ENCODE measurements at places on chromosomes 7 and 10.

DNA sequence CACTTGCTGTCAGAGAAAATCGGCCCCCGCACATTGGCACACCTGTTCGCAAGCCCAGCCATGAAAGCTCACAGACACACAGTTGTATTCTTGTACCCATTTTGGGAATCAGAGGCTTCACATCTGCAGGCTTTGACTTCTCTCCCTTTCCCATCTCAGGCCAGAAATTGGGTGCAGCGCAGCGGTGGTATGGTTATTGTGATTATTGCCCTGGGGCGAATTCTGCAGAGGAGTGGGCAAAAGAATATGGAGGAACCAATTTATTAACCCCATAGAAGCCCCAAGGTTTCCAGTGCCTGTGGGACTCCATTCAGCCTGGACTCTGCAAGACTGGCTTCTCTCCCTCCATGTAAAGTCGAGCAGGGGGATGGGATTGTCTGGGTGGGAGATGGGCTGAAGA lies 14.0 kb downstream of the TLX1 start:
- no peak for DNase-seq

GRCh38 chr10:129844216-129844766 lies 119.8 kb downstream of the EBF3 start:
- DNase-seq, result no peak

DNA sequence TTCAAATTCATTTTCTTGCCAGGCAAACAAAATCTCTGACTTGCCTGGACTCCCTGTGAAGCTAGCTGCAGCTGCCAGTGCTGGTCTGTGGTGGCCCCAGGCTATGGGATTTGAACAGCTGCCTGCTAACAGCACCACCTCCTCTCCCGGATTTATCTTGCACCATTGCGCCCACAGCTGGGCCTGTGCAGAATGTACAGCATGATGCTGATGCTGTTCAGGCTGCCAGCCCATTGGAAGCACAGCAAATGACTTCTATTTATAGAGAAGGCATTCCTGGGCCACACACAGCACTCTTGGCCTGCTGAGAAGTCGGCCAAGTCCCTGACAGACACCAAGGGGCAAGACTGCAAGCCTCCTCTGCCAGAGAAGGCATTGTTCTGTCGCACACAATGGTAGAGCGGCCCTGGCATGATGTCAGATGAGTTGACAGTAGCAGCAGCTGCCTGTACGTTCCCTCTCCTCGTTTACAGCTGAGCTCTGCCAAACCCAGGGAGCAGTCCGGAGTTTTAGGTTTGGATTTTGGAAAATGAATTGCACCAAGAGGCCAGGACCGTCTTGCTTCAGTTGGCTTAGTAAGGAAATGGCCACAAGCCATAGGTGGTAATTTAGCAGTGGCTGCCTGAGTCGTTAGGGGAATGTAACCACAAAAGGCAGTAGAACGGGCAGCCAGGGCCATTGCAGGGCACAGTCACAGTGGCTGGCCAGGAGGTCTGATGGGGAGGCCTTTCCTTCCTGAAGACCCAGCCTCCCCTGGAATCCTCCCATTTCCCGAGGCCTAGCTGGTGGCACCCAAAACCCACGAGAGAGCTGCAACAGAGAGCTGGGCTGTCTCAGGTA lies 38.5 kb downstream of the MTURN start:
- peak; percentile 68 for DNase-seq

DNA sequence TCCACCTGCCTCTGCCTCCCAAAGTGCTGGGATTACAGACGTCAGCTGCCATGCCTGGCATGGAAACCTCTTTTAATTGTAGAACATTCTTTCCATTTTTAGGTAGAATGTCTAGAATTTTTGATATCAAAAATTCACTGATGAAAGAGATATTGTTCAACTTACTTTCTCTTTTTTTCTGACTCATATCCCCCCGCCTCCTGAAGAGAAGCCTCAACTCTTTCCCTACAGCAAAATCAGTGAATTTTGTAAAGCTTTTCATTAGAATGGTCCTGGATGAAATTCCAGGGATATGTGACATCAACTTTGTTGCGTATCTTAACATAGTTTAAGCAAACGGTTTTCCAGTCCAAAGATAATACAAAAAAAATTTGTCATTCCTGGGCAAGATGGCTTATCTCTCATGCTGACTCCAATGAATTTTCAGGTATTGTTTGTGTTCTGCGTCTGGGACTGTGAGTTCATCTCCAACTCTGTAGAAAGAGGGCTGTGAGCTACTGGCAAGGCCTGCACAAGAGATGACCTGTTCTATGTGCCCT lies 256.8 kb downstream of the BMPER start:
- no peak for DNase-seq

GRCh38 chr10:106826716-106827115 lies 337.8 kb downstream of the SORCS1 start:
- no peak for DNase-seq

- DNase-seq, result no peak
Measured at GRCh38 chr7:105647591-105647990, 66.3 kb upstream of the EFCAB10 start.

DNA sequence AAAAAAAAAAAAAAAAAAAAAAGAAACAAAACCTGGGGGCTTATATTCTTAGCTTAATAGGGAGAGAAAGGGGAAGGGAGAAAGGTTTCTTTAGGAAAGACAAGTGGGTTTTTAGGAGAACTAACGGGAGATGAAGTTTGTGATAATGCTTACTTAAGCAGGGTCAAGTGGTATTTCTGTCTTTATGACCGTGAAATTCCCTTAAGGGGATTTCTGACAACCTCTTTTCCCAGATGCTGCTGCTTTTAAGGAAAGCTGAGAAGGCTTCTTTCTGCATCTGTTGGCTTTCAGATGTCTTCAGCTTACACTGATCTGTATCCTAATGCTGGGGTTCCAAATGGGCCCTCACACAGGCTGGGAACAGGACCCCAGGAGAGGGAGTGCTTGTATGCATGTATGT lies 42.6 kb downstream of the ADAMTS14 start:
- DNase-seq, result no peak

GRCh38 chr10:18651324-18652007 lies at the start of gene NSUN6:
TSS of gene NSUN6 (minus strand) at chr10:18651587. CDS start at chr10:18651203, 384 bp downstream.
- DNase-seq, result peak; percentile 97

GRCh38 chr10:22766693-22767092 lies 52.3 kb upstream of the PIP4K2A start:
- no peak for DNase-seq

- DNase-seq, result no peak
Measured at GRCh38 chr7:72409638-72410015, 2.5 kb downstream of the CALN1 start.

GRCh38 chr10:1724921-1725488 lies 12.3 kb downstream of the ADARB2 start:
- no peak for DNase-seq

DNA sequence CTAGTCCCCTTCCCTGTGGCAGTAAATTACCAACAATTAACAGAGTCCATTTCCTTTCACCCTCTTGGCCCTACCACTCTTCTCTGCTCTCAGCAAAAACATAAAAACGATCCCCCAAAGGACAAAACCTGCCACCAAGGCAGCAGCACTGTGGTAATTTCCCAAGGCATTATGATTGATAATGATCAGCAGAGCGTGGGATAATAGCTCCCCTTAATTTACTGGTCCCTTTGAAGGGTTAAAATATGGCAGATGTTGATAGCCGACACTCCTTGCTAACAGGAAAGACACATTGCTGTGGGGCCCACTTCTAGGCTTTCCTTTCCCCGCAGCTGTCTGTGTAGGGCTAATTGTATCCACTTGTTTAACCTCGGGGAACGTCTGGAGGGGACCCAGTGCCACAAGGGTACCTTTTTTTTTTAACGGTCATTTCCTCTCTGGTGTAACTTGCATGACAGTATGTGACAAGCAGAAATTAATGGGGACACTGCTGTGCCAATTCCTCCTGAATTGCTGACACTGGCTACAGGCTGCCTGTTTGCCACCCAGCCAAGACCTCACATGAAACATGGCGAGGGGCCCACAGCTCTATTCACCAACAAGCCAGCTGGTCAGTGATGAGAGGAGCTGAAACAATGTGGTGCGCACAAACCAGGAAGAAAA lies 81.3 kb downstream of the CDK6 start:
- DNase-seq, result no peak

DNA sequence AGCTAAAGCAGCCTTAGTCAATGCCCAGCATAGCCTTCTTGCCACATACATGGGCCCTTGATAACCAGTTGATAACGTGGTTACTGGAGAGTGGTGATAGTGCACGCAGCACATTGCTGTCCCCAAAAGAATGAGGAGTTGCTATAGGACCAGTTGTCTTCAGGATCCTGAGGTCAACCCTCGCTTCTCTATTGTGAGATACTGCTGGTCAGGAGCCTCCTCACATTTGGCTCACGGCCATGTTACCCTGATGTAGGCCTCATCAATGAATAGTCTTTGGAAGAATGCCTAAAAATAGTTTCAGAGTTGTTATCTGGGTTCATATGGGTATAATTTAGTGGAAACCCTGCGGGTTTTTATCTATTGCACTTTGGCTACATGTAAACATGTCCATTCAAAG lies 230.7 kb downstream of the VTI1A start:
- no peak for DNase-seq

DNA sequence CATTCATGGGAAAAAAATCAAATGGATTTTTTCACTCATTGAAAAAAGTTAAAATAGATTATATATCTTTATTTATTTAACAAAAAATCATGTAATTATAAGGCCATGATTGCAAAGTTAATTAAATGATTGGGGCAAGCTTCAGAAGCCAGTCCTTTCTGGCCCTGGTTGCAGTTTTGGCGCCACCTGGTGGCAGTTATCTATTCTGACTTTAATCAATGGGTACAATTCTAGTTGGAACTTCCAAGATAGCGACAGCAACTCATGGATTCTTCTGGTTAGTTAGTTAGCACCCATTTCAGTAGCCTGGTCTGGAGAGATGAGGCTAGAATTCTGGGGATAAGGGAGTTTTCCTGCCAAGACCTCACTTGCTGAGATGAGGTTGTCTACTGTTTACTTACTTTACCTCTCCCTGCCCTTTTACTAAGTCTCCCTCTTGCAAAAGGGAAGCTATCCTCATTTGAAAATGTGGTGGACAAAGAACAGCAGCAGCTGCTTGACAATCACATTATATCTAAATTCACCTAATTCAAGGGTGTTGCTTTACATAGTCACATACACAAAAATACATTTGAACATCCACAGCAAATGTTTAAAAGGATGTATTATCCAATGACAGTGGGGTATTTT lies 42.3 kb downstream of the NOC3L start:
- peak; percentile 79 for DNase-seq

- DNase-seq, result no peak
Measured at GRCh38 chr7:50856806-50857205, 74.1 kb upstream of the GRB10 start.

GRCh38 chr10:43739161-43739560 lies 90.5 kb upstream of the ZNF32 start:
- DNase-seq, result no peak

Data from left colon (tissue), 2 donors.